Right cardiac atrium (tissue), 5 donors: ENCODE measurements at places on chromosomes 7 and 10. TPM values are rescaled to one million over a fixed set of nuclear protein-coding genes. Genes with fewer than 3 reads are reported as not detected.

GRCh38 chr7:100914208-100914878 is 18.7 kb upstream of the ACHE start:
- DNase-seq: no peak

GRCh38 chr10:77907900-77908717 is 18.4 kb downstream of the DLG5 start:
- DNase-seq: no peak

DNA sequence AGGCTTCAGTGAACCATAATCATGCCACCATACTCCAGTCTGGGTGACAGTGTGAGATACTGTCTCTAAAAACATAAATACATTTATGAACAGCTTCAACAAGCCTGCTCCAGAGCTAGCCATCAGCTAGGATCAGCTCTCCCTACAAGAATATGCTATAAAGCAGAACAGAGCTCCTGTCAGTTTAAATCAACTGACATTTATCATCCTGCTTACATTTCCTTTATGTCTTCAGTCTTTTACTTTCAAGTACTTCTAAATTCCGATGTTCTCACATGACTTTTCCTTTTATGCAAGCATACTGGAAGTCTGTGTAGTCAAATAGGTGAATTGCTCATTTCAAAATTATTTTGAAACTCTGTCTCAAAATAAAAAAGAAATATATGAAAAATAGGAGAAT is 64.6 kb downstream of the COA1 start:
- no peak for DNase-seq

DNA sequence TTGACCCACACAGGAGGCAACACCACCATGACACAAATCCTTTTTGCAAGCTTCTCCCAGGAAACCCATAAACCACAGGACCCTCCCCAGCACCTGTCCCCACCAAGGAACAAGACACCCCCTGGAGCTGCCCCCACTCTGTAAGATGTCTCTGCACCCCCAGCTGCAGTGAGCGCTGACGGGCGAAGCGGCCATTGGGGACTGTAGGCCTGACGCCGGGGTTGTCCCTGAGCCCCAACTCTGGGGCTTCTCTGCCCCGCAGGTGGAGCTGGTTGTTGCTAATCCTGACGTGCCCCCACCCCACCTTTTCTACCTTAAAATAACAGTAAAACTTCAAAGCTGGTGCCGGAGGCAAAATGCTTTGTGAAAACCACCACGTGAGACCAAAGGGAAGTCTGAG is 94.7 kb upstream of the PPP2R2D start:
- no peak for DNase-seq

- DNase-seq: no peak
These were observed 139.5 kb upstream of the STK17A start for GRCh38 chr7:43443381-43443780.

Gene ASB13
- total RNA-seq: 17.9 TPM

Gene SLC18A3
- not detected for total RNA-seq

Gene CLCN1
- total RNA-seq: not detected
